ENCODE measurements at places on chromosomes 2 and 18.

DNA sequence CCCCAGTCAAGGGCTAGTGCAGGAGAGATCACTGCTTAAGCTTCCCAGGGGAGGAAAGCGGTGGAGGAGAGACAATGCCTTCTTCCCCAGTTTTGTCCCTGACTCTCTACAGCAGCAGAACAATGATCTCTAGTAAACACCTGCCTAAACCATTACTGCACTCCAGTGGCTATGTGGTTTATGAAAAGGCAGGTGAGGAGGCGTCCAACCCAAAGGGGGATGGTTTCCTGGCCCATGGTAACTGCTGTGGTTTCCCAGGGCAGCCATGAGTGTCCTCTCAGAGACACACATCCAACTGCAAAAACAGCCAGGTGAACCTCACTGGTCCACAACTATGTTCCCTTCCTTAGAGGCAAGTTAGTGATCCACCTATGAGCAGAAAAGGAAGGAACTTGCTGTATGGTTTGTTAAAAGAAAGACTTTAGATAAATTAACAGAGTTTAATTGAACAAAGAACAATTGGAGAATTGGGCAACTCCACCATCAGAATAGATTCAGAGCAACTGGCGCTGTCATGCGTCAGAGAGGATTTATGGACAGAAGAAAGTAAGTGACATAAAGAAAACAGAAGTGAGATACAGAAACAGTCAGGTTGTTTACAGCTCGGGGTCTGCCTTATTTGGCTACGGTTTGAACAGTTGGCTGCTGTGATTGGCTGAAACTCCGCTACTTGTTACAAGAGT lies 4.8 kb upstream of the TTC39C start:
- DNase-seq, result no peak

DNA sequence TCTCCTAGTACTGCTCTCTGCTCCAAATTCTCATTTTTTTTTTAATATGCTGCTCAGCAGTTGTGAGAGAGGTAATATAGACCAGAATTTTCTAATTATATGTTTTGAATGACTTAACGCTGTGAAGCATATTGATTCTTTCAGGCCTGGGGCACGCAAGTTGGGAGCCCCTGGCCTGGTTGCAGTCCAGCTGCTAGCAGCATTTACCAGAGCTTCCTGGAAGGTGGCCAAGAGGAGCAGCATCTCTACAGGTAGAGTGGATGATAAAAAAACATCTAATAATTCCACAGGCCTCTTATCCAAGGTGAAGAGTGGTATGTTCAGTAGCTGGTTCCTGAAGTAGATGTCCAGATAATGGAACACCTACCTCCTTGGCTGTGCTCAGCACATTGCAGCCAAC lies 7.3 kb upstream of the UGP2 start:
- no peak for DNase-seq

DNA sequence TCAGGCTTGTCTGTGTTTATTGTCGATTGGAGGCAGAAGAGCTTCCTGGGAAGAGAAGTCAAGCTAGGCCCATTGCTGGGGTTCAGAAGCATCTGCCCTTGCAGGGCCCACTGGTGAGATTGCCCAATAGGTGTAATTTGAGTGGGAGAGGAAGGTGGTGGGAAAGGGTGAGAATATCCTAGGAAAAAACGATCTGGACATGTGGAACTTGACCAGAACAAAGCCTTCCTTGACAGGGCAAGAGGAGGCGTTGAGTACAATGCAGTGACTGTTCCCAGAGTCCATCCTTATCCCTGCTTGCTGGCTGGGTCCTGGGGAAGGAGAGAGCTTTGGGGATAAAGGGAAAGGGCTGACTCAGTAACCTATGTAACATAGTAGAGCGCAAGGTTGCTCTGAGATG lies 27.1 kb downstream of the NABP1 start:
- no peak for DNase-seq

GRCh38 chr2:120269816-120270215 lies 17.2 kb downstream of the RALB start:
- DNase-seq, result no peak

DNA sequence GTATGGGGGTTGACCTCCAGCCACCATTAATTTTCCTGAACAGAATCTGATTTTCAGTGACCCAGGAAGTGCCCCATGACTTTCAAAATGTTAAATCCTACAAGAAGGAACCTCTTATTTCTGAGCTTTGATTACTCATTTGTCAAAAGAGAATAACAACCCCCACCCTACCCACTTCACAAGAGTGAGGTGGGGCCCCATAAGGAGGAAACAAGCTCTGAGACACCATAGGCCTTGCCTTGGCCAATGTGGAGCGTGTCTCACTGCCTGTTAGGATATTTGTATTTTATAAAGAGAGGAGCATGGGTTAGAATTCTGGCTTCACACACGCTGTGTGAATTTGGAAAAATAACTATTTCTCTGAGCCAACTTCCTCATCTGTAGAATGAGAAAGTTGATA lies 158.9 kb downstream of the TTC32 start:
- DNase-seq, result no peak

- DNase-seq, result no peak
Observed at GRCh38 chr18:50057009-50057408, 137.9 kb downstream of the MYO5B start.

GRCh38 chr2:209458008-209458979 lies 34.4 kb downstream of the MAP2 start:
- no peak for DNase-seq

DNA sequence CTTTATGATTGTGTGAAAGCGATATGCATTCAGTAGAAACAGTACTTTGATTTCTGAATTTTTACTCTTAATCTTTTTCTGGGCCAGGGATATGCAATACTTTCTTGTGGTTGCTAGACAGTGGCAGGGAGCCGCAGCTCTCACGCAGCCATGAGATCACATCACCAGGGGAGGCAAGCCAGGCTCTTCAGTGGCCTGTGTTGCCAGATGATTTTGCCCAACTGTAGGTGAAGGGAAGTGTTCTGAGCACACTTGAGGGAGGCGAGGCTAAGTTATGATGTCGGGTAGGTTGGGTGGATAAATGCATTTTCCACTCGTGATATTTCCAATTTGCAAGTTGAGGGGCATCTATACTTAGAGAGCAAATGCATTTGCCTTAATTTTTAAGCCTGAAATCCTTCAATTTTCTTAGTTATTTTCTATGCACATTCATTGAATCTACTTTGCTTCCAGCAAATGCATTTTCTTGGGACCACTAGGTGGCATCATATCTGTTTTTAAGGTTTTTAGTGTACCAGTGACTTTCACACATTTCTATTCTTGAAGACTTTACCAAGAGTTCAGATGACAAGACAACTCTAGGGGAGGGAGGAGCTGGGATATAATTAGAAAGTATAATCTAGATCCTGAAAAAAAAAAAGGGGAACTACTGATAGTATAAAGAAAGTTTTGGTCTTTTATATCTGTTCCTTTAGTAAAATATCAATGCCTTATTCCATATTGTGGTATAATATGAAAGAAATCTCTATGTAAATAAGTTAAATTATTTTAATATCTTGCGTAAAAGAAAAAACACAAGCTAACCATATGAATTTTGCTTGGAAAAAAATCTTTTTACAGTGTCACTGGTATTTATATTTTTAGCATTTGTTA lies 643.3 kb downstream of the SOCS6 start:
- no peak for DNase-seq

DNA sequence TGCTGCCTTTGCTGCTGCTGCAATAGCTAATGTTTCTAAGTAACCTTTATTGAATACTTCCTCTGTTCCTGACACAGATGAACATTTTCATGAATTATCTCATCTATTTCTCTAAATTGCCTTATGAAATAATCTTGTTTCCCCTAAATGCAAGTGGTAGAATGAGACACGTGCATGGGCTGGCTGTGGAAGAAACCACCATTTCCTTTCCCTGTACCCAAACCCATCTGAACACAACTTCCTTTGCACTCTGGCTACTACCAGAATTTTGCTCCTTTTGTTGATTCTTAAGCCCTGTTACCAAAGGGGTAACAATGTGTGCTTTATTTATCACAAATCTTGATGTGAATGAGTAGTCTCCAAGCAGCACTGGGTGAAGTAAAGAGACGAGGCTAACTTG lies 29.2 kb downstream of the AKAIN1 start:
- no peak for DNase-seq

DNA sequence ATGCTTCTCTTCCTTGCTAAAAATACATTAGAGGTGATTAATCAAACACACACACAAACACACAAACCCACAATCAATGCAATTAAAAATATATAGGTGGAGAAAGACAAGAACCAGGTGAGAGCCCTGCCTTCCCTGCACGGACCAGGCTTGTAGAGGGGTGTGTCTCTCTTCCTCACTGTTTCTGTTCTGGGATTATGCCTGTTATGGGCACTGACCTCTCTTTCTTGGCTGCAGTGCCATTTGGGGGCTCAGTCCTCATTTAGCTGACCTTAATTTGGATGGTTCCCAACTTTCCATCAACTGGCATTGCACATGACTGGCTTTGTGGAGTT lies 89.8 kb downstream of the SH3RF3 start:
- DNase-seq, result no peak
